Cardiac muscle cell (in vitro differentiated cells and primary cell): ENCODE measurements at places on chromosomes 5 and 9. TPM values are rescaled to one million over a fixed set of nuclear protein-coding genes. Genes with fewer than 3 reads are reported as not detected.

GRCh38 chr5:72817076-72817481, 618 bp downstream of the TNPO1 start:
- no peaks in the 10 kb centered on the region for H3K27me3 ChIP-seq
- DNase-seq = peak; percentile 68
- H3K4me3 ChIP-seq = peak overlapping the region; percentile 75
- no peaks in the 10 kb centered on the region for H3K36me3 ChIP-seq
- H3K4me1 ChIP-seq = peaks cover 25% of the 10 kb centered on the region
- H3K27ac ChIP-seq = peak overlapping the region; percentile 98

DNA sequence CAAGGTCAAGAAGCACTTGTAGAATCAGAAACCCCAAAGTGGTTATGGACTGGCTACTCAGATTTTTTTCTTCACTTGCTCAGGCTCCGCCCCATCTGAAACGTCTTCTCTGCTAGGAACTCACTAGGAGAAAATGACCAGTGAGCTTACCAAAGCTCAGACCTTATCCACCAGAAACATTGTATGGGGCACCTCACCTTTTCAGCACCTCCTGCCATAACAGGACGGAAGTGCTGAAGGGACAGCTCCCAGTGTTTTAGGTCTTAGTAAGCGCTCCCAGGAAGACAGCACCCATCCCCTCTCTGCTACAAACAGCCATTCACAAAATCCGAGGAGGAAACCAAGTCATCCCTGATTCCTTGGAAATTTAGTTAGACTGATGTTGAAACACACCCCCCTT, 1.2 kb upstream of the GABRA1 start:
- no peaks in the 10 kb centered on the region for H3K36me3 ChIP-seq
- H3K27me3 ChIP-seq = peaks cover 43% of the 10 kb centered on the region
- H3K4me1 ChIP-seq = no peaks in the 10 kb centered on the region
- H3K4me3 ChIP-seq = no peak overlapping the region
- peak; percentile 88 for DNase-seq
- no peak overlapping the region for H3K27ac ChIP-seq

DNA sequence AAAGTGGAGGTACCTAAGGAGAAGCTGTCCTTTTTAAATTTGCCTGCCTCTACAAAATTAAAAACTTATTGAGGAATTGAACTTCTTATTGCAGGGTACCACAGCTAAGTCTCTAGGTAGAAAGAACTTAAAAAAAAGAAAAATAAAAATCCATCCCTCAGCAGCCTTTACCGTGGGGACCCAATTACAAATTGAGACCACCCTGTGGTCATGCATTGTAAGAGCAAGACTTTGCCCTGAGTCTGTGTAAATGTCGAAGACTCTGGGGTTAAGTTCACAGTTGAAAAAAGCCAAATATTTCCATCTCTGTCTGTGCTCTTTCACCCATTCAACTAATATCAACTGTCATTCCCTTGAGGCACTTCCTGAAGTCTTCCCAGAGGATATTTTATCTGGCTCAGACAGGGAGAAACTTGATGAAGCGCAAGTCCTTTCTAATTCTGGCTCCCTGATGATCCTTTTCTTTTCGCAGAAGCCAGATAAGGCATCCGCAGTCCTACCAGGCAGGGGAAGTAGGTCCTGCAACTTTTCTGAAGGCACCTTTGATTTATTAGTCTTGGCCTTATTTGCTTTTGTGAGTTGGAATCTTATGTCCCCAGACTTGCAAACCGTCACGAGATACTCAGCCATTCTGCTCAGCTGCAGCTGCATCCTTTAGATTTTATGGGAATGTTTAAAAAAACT, 323.8 kb upstream of the WWC1 start:
- H3K36me3 ChIP-seq = no peaks in the 10 kb centered on the region
- no peak overlapping the region for H3K27ac ChIP-seq
- peaks cover 7% of the 10 kb centered on the region for H3K4me1 ChIP-seq
- H3K27me3 ChIP-seq = no peaks in the 10 kb centered on the region
- no peak overlapping the region for H3K4me3 ChIP-seq

The NUTM2F gene
- polyA plus RNA-seq = 0.31 TPM in 1 of 2 replicates, not detected in the other

The GLRA1 gene
- polyA plus RNA-seq = not detected in 2 replicates
